ENCODE measurements at places on chromosomes 6 and 20.

GRCh38 chr6:149503276-149503675 is 18.5 kb upstream of the ZC3H12D start:
- DNase-seq: no peak

DNA sequence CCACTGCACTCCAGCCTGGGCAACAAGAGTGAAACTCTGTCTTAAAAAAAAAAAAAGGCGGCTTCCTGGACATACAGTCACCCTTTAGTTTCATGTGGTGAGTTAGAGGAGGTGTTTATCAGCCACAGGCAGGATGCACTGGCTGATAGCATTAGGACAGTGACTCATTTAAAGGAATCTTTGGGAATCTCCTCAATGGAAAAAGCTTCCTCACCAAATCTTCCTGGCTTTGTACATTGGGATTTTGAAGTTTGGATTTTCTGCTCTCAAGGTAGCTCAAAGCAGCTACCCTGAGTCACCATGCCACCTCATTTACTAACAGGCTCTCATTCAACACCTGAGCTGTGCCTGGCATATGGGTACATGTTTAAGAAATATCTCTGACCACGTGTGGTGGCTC is 20.2 kb downstream of the PRPH2 start:
- DNase-seq: no peak

DNA sequence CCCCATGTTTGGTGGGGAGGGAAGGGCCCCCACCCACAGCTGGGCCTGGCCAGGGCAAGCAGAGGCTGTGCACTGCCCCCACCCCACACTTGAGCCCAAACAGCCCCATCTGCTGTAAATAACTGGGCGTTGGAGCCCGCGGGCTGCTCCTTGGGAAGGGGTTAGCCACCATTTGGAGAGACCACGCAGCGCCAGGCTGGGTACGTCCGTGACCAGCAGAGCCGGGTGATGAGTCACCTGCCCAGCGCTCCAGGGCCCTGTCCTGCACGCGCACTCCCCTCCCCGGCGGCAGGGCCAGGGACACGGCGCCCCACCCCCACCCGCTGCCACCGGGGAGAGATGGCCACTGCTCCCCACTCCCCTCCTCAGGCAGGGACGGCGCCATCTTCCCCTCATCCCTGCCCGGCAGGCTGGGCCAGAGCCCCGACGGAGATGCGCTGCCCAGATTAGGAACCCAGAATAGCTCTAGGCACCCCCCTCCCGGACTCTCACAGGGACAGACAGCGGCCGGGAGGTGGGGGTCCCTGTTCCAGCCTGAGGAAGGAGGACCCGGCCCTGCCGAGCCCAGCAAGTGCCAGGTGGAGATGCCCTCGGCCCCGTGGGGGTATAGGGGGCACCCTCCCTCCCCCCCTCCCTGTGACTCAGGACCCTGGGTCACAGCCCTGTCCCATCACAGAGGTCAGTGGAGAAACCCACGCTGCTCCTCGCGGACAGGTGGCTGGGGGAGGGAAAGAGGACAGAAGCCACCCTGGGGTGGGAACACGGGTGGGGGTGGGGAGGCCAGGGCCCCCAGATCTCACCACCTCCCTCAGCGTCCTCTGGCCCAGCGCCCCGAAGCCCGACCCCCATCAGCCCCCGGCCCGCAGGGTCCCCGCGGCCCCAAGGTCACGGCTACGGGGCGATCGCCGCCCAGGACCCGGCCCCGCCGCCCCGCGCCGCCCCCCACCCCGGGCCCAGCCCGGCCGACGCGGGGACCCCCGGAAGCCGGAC is 642 bp downstream of the EEF1A2 start:
- DNase-seq: peak; percentile 44

GRCh38 chr6:16064671-16065072 is 64.2 kb upstream of the MYLIP start:
- peak; percentile 56 for DNase-seq

DNA sequence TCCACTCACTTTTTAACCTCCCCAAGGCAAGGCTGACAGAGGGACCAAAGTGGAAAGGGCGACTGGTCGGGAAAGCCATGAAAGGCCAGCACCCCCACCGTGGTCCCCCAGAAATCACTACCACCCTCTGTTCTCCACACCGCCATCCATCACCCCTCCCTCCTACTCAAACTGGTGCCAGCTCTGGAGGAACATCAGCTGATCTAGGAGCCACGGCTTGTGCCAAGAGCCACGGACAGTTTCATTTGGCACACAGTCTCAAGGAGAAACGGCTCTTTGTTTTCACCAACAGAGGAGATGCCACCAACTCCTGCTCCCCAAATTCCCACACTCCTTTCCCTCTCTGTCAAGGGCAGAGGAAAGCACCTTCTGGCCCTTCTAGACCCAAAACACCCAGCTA is 26.0 kb downstream of the TBC1D7 start:
- no peak for DNase-seq

GRCh38 chr6:98358173-98358572 is 476.2 kb upstream of the POU3F2 start:
- no peak for DNase-seq

DNA sequence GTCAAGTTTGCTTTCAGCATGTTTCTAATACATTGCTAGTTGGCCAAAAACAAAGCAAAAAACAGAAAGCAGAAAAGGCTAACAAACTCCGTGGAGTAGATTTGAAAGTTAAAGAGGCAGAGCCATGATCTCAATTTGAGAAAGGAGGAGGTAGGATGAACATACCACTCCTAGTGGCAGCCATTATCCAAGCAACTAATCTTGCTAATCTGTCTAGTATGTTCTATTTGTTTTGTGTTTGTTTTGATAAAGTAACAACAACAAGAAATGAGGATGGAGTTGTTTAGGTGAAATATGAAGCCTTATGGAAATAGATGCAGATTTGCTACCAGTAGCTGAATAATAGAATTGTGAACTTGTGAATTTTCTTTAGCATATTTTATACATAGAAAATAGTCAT is 295.5 kb upstream of the PRDM1 start:
- DNase-seq: no peak

DNA sequence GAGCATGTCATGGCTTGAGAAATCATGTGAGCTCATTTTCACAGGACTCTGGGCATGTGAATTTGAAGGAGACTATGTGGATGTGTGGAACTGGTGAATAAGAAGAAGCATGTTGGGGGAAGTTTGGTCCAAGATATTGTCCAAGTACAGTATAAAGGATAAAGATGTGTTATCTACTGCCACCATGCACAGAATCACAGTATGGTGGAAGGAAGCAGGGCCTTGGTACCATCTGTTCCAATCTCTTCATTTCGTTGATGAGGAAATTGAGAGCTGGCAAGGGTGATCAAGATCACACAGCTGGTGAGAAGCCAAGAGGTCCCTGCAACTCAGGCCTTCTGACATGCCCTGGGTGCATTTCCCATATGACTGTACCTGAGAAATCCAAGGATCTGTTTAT is 31.5 kb upstream of the RIPOR2 start:
- DNase-seq: no peak

DNA sequence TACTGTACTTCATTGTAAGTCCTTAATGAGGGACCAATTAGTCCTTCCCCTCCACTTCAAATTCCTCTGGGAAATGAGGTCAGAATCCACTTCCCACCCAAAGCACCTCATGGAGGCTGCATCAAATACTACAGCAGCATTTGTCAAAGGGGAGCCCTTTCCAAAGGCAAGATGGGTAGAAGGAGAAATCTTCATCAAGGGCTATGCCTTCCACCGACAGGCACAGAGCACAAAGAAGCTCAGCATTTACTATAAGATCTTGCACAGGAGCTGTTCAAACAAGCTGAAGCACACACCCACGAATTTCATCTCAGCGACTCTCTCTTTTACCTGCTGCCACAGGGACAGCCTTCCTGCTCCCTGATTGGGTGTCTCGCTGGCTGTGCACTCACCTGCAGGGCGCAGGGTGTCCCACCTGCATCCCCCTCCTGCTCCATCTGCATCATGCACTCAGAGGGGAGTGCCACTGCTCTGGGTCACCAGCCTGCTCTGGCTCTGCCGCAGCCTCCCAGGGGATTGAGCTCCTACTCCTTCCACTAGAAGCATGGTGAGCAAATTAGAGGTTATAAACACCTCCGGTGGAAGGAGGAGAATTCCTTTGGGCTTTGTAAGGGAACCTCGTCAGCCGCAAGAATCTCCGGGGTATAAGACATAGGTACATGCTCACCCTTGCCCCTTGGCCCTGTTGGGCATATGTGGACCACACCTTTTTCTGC is 164.5 kb downstream of the ATXN1 start:
- DNase-seq: no peak

GRCh38 chr6:33815854-33816253 is 12.1 kb upstream of the MLN start:
- peak; percentile 68 for DNase-seq

- DNase-seq: no peak
Measured at GRCh38 chr6:34226731-34227586, 9.7 kb upstream of the HMGA1 start.

All from NCI-H2171 treated with DMSO at 0.1 percent for 48 hours (cell line).